Activated naive CD8-positive, alpha-beta T cell treated with anti-CD3 and anti-CD28 coated beads for 36 hours (primary cell): ENCODE measurements at places on chromosomes 2 and 18. TPM values are rescaled to one million over a fixed set of nuclear protein-coding genes. Genes with fewer than 3 reads are reported as not detected.

- H3K27ac ChIP-seq = peak overlapping the region; percentile 93
- H3K27me3 ChIP-seq = no peaks in the 10 kb centered on the region
- peaks cover 28% of the 10 kb centered on the region for H3K4me1 ChIP-seq
- peak; percentile 23 for DNase-seq
- peak overlapping the region; percentile 67 for H3K4me3 ChIP-seq
These were observed 166.3 kb upstream of the SERTAD2 start for GRCh38 chr2:64819774-64820688.

GRCh38 chr18:79879566-79879965 lies 71.9 kb downstream of the SLC66A2 start:
- H3K36me3 ChIP-seq = no peaks in the 10 kb centered on the region
- H3K4me1 ChIP-seq = no peaks in the 10 kb centered on the region
- no peak overlapping the region for H3K27ac ChIP-seq
- no peak for DNase-seq
- H3K27me3 ChIP-seq = no peaks in the 10 kb centered on the region

- no peaks in the 10 kb centered on the region for H3K27me3 ChIP-seq
- no peaks in the 10 kb centered on the region for H3K4me1 ChIP-seq
- no peak for DNase-seq
- no peaks in the 10 kb centered on the region for H3K36me3 ChIP-seq
- no peak overlapping the region for H3K27ac ChIP-seq
- H3K4me3 ChIP-seq = no peak overlapping the region
These were observed 97.1 kb downstream of the ITGA4 start for GRCh38 chr2:181554061-181554830.

DNA sequence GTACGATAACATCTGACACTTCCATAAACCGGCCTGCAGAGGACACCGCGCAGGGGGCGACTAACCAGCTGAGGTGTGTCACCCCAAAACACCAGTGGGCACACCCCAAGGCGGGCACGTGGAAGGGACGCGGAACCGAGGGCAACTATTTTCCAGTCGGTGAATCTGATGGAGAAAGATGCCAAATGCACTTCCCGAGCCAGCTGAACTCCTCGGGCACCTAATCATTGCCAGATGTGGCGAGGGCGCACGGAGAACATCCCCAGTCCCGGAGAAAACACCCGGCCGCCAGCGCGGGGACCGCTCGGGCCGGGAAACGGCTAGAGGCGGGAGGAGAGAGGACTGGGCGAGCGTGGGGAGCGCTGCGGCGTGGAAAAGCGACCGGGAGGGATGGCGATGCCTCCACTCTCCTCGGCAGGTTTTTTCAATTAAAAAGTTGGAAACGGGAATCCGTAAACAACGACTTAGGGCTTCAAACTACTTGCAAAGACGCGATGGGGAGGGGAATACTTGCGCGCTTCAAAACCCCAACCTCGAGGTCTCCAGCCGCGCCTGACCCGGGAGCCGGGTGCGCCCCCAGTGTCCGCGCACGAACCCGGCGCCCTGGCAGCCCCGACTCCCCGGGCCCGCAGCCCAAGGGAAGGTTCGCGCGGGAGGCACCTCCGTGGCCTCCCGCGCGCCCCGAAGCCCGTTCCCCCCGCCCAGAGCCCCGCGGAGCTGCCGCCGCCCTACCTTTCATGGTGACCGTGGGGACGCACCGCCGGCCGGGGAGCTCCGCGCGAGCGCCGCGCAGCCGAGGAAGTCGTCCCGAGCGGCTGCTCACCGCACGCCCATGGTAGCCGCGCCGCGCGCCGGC lies 497 bp downstream of the COLEC12 start:
- no peaks in the 10 kb centered on the region for H3K36me3 ChIP-seq
- H3K27ac ChIP-seq = no peak overlapping the region
- peaks cover 66% of the 10 kb centered on the region for H3K27me3 ChIP-seq
- no peak overlapping the region for H3K4me3 ChIP-seq
- peaks cover 3% of the 10 kb centered on the region for H3K4me1 ChIP-seq
- no peak for DNase-seq

- H3K4me1 ChIP-seq = no peaks in the 10 kb centered on the region
- H3K36me3 ChIP-seq = no peaks in the 10 kb centered on the region
- DNase-seq = no peak
- no peak overlapping the region for H3K27ac ChIP-seq
These were observed 13.5 kb upstream of the PIEZO2 start for GRCh38 chr18:11162889-11163288.

- H3K4me1 ChIP-seq = no peaks in the 10 kb centered on the region
- DNase-seq = no peak
- no peak overlapping the region for H3K27ac ChIP-seq
- H3K36me3 ChIP-seq = no peaks in the 10 kb centered on the region
- H3K4me3 ChIP-seq = no peak overlapping the region
These were observed 12.6 kb downstream of the CYRIA start for GRCh38 chr2:16653083-16653375.

PLGLB1 gene
- total RNA-seq = 0.74 TPM

GPR45 gene
- total RNA-seq = not detected
